ENCODE measurements at places on chromosomes 2 and 18.

- no peak for DNase-seq
These were observed 1.4 kb upstream of the ZNF804A start for GRCh38 chr2:184596819-184597411.

DNA sequence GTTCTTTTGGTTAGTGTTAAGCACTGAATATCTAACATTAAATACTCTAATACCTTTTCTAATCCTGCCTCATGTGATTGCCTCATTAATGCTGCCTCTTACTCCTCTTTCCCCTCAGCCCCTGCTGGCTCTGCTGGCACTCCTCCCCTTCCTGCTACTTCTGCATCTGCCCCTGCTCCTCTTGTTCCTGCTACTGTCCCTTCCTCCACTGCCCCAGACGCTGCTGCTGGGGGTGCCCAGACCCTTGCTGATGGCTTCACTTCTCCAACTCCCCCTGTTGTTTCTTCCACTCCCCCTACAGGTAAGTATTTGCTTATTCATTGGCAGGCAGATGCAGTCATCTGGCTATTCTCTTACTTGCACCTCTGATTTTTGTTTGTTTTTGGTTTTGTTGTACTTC lies 68.5 kb downstream of the ABI2 start:
- no peak for DNase-seq

DNA sequence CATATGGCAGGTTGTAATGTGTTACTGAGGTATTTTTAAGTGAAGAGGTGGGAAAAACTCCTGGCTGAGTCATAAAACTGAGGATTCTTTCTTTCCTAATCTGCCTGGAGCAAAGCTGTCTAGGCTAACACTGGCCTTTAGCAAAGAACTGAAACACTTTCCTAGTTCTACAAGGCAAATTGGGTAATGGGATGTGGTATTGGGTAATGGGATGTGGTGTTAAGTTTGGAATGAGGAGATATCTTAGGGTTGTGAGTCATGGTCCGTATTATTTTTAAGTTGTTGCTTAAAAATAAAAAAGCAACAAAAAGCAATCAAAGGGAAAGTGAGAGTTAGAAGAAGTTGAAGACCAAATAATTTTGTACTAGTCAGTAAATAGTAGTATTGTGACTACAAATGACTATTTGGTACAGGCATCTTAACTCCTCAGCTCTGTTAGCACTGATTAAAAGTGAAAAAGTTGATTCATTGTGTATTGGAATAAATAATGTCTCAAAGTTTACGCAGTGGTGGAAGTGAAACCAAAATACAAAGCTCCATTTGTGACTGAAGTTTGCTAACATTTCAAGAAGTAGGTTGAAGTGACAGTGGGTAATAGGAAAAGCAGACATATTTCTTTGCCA lies 216.8 kb downstream of the CAMKMT start:
- DNase-seq = no peak

GRCh38 chr2:33204945-33205344 lies 258.2 kb downstream of the LTBP1 start:
- DNase-seq = no peak

DNA sequence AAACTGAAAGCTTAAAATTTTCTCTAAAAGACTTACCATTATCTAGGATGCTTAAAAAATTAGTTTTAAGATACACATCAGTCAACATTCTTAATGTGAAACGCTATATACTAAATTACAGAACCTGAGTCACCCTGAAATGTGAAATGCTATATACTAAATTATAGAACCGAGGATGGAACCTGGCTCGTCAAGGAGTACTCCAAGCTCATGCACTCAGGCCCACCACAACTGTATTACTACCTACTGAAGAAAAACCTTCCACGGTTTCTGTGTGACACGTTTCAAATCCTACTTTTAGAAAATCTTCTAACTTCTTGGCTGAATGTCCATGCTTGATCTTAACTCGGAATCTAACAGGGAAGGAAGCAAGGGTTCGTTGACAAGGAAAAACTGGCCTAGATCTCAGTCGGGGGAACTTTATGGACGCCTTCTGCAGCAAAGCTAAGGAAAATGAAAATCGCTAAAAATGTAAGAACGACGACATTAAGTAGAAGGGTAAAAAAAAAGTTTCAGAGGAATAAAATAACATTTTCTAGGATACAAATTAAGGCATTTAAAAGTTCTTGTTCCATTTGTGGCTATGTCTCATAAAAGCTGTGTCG lies 1.4 kb downstream of the PRKD3 start:
- DNase-seq = no peak

DNA sequence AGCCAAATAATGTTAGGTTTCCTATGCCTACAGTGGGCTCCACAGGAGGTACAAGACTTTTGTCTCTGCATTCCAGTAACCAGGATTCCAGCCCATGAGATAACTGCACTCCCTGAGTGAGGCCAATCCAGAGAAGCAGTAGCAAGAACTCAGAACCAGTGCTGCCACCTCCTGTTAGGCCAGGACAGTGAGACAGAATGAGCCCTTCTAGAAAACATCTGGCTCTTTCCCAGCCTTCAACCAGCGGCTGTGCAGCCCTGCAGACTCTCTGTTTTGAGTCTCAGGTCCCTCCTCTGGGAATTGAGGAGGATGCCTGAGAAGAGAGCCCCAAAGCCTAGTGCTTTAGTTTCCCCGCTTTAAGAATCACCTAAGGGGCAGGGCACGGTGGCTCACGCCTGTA lies 44.2 kb downstream of the ARID5A start:
- no peak for DNase-seq

DNA sequence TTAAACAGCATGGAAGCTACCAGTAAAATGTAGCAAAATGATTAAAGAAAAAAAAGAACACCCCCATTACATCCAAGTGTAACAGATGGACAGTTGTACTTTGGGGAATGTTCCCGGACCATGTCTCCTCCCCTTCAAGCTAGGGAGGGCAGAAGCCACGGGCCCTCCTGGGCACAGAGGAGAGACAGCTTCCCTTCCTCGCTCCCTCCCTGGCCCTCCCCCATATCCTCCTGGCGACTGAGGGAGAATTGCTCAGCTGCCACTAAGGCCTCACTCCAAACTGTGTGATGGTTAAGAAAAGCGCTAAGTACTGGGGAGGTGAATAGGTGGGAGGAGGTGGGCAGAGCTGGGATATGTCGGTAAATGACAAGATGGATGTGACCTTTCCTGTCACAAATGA lies 358.0 kb downstream of the HRH4 start:
- no peak for DNase-seq
